ENCODE measurements at places on chromosomes 6 and 20. TPM values are rescaled to one million over a fixed set of nuclear protein-coding genes. Genes with fewer than 3 reads are reported as not detected.
A peak's percentile ranks its signal among the peaks of the same experiment; 100 is the strongest.

The RPP40 gene
- 9.0 TPM for total RNA-seq

DNA sequence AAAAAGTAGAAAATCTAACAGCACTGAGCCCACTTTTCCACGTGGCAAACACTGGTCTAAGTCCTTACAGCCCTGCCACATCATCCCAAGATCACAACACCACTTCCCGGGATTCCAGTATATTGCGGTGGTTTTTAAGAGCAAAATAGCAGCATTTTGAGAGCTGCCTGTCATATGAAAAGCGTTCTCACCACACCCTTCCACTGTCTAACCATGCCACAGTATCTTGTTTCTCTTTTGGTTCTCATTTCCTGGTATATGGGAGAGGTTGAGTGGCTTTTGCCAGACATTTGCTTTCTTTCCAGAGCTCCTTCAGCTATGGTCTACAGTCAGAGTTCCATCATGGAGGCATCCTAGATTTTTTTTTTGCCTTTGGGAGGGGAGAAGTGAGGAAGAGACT, 243.0 kb downstream of the TSHZ2 start:
- DNase-seq, result no peak

- no peak for DNase-seq
These were observed 12.1 kb downstream of the DEF6 start for GRCh38 chr6:35309611-35310264.

DNA sequence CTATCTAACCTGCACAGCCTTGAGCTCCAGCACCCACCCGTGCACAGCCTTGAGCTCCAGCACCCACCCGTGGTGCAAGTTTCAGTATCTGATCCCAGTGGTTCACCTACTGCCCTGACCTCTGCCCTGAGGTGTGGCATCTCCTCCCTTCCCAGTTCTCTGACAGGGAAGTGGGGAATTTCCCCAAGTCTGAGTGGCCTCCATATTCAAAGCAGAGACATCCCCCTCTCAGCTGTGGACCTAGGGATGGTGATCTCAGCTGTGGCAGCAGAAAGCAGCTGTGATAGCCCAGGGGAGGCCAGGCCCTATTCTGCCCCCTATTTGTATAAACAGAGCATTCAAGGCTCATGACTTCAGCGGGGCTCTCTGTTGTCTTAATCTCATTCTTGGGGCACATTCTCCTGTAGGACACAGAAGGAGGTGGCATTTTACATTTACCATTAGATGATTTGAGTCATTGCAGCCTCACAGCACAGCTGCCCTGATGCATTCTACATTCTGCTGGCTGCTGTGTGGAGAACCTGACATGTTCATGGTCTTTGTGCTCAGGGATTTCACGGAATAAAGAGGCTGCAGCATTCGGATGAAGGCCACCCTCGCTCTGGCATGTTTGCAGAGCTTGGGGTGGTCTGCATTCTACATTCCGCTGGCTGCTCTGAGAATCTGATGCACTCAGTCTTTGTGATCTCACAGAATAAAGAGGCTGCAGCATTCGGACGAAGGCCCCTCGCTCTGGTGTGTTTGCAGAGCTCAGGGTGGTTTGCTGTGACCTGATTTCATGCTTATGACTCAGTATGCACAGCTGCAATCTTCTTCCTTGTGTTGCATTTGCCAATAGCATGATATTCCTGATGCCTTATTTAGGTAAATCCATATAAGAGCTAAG, 16.9 kb downstream of the GPR31 start:
- no peak for DNase-seq

- no peak for DNase-seq
These were observed 143.0 kb downstream of the ERMARD start for GRCh38 chr6:169894377-169894960.

The LRRN4 gene
- total RNA-seq, result 0.49 TPM

GRCh38 chr6:36546308-36546919, 865 bp downstream of the STK38 start:
- no peak for DNase-seq

The FAM209B gene
- not detected for total RNA-seq

DNA sequence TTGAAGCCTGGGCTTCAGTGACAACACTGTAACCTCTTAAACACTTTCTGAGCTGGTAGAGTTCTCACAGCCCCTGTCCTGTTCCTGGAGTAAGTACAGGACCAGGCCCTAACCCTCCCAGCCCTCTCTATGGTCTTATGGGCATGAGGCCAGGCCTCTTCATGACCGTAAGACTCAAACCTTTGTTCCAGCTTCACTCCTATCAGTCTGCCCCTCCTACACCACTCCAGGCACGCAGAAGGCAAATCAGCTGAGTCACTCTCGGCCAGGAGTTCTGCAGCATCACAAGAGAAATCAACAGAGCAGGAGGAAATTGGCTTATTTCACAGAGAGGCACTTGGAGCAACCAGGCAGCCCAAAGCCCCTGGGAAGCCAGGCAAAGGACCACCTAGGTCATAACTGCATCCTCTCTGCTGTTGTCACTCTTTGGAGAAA, 25.3 kb upstream of the CHD6 start:
- DNase-seq, result no peak

GRCh38 chr20:36865076-36865860, 10.7 kb upstream of the TLDC2 start:
- no peak for DNase-seq

The EMILIN3 gene
- total RNA-seq, result 7.2 TPM

DNA sequence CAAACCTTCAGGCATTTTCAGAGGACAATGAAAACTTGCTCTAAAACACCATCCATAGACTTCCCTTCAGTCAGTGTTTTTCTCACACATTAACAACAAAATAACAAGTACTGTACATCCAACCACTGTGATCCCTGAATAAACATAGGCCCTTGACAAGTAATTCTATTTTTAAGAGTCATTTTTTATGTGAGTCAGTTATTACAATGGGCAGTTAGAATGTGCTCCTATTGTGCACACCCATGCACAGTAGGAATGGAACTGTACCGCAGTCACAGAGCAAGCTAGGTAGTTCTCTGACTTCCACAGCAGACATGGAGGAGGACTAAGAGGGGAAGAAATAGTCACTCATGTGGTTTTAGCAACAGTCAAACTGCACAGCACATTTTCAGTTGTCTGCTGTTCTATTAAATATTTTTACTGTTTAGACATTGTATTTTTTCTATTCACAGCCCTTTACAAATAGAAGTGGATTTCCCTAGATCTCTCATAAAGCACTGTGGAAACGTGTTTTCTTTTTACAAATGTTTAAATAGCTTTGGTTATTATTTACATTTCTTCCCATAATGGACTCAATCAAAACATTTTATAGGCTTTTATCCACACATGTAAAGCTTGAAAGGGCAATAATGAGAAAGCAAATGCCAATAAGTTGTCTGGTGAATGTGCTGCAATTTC, 100.4 kb downstream of the JAG1 start:
- no peak for DNase-seq

DNA sequence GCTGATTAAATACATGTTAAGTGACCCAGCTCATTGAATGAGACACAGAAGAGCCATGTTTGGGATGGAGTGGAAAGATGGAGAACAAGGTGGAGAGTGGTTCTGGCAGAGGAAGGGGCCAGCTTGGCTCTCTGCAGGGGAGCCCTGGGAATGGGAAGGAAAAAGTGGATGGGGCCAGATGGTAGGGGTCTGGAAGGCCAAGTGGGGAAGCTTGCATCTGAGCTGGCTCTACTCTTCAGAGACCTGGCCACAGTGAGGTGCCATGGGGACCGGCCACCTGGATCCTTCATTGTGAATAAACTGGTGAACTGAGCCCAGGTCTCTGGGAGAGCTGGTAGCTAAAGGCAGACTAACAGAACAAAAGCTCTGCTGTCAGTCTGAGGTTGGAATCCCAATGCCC, 48.9 kb upstream of the SIRPA start:
- DNase-seq, result peak; percentile 83

GRCh38 chr6:142893088-142893487, 51.9 kb downstream of the HIVEP2 start:
- no peak for DNase-seq

GRCh38 chr20:1323256-1323655, 5.7 kb downstream of the SDCBP2 start:
- DNase-seq, result no peak

- DNase-seq, result no peak
These were observed 634 bp upstream of the BTBD9 start for GRCh38 chr6:38640216-38640909.

DNA sequence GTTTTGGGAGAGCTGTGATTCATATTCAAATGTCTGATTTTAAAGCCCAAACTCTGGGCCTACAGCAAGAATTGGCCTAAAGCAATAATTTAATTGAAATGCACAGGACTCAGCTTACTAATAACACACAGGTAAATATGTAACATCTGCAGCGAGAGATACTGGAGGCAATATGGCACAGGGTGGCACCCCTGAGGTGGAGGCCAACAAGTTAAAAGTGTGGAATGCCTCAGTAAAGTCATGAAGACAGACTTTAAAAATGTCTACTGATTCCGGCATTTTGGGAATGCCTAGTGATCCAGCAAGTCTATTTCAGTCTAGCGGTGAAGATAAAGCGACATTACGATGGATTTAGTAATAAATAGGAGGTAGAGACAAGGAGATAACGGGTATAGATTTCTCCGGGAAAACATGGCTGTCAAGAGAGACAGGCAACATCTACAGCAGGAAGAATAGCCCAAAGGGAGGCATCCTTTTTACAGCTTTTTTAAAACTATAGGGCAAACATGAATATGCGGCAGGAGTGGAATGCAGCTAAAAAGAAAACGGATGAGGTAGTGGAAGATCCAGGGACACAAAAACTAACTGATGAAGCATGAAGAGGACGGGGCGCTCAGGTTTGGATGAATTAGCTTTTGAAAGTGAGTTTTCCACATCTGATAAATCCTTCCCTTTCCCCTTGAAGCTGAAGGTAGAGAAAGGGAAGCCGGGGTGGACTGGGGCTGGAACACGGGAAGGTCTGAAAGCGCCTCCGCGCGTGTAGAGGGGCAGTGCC, 1.2 kb downstream of the NANP start:
- DNase-seq, result no peak

DNA sequence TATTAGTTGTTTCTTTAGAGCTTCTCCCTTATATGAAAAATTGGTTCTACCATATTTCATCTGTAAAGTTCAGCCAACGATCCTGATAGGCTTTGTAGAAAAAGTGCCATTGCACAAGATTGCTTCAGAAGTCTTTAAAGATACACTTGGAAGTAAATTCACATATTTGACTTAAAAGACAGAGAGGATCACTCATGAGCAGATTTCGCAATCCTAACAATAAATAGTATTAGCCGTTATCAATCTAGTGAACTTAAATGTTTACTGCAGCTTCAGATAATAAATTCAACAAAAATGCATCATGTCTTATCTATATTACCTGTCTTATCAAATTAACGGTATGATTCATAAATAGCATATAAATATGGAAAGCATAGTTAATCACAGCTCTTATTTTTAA, 8.7 kb upstream of the SLC17A4 start:
- DNase-seq, result no peak

DNA sequence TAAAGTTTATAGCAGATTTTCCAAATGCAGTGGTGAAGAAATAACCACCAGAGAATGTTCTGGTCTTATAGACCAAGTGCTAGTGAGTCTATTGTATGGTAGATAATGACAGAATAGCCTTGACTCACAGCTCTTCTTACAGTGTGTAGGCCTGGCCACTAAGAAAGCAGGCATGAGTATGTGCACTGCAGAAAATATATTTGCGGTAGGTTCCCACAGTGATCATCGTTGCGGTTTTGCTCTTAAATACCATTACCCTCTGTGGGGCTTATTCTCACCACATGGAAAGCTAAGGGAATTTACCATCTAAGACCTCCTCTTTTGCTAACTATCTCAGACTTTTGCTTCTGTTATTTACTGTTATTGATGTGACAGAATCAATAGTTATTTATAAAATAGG, 212.3 kb upstream of the SYNDIG1 start:
- no peak for DNase-seq

DNA sequence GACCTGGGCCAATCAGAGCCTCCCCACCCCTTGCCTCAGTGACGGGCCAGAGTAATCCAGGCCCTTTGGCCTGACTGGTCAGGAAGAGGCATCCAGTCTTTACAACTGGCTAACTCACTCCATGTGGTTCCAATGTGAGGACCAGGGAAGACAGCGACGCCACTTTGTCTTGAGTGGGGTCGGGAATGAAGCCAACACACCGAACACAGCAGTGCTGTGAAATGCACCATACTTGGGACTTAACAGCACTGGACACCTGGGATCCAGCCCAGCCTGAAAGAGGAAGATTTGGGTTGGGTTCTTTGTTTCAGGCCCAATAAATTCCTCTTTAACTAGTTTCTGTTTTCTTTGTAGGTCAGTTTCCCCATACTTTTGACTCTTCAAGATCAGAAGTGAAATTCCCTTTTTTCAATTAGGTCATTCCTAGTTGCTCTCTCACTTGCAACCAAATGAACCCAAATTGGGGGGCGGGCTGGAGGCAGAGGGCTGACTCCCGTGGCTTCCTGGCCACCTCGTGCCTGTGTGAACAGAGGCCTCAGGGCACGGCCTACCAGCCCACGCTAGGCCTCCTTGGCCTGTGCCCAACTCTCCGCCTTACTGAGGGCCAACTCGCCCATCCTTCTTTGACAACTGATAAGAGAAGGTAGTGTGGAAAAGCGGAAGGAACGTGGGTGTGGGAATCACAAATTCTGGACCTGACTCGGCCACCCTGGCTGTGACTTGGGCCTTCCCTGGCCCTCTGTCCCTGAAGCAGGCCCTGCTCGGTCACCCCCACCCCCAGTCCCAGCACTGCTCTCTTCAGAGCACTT, 17.1 kb downstream of the SULF2 start:
- no peak for DNase-seq

The GPX5 gene
- not detected for total RNA-seq

The NKAPL gene
- total RNA-seq, result 2.1 TPM

GRCh38 chr20:46791722-46792416, 82.4 kb downstream of the SLC2A10 start:
- no peak for DNase-seq

- DNase-seq, result no peak
These were observed 8.1 kb upstream of the BCKDHB start for GRCh38 chr6:80098392-80098791.

GRCh38 chr6:132053511-132053910, 102.3 kb upstream of the CCN2 start:
- no peak for DNase-seq

DNA sequence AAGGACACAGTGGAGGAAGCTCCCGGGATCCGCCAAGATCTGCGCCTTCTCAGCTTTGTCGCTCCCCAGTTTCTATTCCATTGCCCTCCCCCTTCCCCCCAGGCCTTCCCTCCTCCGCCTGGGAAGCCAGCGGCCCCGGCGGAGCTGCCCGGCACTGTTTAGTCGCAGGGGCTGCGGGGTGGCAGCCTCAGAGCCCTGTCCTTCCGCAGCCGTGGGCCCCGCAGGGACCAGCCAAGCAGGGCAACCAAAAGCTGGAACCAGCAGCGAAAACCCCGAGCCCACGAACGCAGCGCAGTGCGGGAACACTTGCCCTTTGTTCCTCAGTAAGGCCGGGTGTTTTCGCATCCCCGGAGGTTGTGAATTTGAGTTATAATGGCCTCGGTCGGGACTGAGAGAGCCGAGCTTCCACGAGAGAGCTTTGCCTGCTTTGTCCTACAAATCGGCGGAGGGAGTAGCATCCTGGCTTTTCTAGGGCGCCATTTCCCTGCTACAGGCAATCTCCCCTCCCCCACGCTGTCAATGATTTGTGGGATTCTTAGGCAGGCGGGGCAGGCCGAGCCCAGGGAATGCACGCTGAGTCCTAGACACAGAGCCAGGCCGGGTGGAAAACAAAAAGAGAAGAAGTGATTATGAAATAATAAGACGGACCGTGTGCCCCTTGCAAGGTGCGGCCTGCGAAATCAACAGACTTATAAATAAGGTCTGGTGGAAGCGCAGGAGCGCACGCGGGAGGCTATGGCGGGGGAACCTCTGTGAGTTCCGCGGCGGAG, 4.0 kb upstream of the TUBB2B start:
- DNase-seq, result peak; percentile 52

GRCh38 chr6:88238901-88239300, 72.8 kb upstream of the CNR1 start:
- DNase-seq, result no peak

The TCF15 gene
- 0.90 TPM for total RNA-seq

GRCh38 chr6:5697508-5697907, 309.2 kb downstream of the NRN1 start:
- no peak for DNase-seq
